ENCODE measurements at places on chromosomes 5 and 9.

DNA sequence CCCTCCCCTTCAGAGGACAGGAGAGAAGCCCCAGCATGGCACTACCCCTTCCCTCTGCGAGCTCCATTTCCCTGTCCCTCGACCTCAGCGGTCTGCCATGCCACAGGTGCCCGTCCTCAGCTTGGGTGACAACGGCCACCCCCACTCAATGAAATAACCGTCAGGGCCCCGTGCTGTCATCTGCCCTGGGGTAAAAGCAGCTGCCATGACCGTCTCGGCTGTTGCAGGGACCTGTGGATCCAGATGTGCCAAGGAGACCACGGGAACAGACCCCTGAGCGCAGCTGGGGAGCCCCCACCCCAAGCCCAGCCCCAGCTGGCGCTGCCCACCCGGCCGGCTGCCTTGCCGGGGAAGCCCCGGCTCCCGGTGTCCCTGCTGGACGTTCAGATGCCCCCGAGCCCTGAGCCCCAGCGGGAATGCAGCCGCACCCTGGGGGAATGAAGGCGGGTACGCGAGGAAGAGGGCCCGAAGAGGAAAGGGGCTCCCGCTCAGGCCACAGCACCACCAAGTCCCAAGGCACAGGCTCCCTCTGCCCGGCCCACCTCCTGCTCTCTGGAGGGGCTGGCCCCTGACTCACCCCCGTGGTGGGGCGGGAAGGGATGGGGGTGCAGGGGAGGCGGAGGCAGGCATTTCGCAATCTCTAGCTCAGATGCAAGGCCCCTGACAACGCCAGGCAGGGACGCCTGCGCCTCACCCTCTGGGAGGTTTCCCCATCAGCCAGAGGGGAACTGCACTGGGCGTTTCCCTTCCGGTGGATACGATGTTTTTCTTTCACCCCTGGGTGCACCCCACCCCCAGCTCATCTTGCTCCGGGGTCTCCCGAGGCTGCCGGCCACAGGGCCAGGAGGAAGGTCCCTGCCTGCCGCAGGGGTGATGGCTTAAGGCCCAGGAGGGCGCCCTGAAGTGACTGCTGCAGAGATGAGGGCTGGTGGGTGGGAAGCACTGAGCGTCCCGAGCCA lies 49.2 kb downstream of the NACC2 start:
- DNase-seq: no peak

DNA sequence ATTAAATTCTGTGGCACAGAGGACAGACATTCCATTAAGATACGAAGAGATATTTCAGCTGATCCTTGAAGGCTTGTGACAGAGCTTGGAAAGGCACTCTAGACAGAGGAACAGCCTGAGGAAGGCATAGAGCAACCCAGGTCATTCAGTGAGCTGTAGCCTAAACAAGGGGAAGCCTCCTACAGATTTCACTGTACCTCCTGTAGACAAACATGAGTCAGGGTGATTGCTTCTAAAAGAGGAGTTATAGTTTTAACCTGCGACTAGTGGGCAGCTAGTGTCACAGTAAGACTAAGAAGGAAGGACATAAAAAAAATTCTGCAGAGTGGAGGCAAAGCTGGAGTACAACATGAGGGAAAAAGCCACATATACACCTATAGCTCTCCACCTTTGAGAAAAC lies 43.5 kb upstream of the ANKDD1B start:
- no peak for DNase-seq

DNA sequence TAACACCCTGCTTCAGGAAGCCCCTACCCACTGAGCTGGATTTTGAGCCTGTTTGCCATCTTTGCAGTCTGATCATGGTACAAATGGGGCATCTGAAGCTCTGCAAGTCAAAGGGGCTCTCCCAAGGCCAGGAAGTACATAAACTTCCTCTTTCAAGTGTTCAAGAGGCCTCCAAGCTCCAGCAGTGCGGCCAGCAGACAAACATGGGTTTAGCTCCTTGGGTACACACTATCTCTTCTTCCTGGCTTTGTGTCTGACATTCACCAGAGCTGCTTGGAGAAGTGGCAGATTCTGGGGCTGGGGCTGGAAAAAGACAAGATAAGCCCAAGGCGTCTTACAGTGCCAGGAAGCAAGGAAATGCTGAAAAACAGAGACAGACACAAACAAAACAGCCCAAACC lies 34.1 kb downstream of the LAMC3 start:
- DNase-seq: no peak

DNA sequence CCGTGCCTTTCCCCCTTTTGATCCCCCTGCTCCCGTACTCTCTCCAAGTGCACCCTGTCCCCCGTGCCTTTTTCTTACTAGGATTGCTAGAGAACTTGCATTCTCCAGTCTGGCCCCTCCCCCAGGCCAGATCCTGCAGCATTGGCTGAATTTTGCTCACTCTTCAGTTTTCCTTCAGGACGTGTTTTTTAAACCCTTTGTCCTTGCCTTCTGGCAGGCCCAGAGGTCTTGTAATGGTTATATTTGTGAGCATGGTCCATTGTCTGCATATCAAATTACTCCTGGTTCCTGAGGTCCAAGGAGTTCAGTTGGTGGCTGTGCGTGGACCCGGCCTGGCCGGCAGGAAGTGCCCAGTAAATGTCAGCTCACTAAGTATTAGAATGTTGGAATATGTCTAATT lies 606 bp downstream of the TBC1D13 start:
- DNase-seq: no peak

- DNase-seq: no peak
Measured at GRCh38 chr9:4011054-4011453, 288.8 kb downstream of the GLIS3 start.

DNA sequence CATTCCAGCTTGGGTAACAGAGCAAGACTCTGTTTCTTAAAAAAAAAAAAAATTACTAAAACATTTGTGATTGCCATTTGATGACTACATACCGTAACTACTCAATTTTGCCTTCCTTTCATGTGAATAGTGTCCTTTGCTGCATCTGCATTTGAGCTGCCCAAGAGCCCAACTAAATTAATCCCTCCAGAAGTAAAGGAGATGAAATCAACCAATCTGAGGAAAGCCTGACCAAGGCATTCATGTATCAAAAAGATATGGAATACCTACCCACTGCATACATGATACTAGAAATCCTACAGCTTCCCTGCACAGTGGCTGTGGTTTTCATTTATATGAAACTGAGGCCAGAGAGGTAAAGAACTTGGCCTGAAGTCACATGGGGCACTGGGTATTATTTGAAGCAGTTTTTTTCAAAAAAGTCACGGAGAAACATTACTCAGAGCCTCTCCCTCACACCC lies 177.5 kb downstream of the AOPEP start:
- no peak for DNase-seq

DNA sequence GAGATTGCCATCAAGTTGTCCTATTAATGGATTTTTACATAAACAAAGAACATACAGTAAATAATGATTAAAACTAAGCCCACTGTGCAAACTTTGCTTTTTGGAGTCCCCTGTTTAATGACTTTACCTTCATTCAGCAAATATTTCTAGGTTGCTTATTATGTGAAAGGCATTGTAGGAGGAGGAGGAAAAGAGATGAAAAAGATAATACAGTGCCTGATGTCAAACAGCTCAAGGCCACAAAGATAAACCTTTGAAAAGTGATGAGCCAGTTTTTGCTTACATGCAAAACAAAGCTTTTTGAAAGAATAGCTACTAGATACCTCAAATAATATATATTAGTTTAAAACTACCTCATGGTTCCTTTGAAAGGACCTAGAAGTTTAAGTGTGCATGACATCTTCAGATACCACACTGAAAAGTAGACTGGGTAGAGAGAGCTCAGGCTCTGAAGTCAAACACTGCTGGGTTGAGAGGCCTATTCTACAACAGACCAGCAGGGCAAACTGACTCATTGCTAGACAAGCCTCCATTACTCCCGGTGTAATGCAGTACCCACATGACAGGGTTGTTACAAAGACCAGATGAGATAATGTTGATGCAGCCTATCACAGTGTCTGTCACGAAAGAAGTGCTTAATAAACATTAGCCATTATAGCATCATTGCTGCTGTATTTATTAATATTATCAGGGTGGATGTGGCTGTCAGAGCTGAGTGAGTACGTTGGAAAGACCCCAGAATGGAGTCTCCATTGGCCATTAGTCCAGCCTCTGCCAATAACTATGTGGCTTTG lies 11.8 kb downstream of the DEPDC1B start:
- no peak for DNase-seq

GRCh38 chr5:68396722-68397121 lies 181.2 kb downstream of the PIK3R1 start:
- DNase-seq: no peak

GRCh38 chr5:90792725-90793124 lies 234.1 kb downstream of the ADGRV1 start:
- no peak for DNase-seq

GRCh38 chr9:131280660-131281059 lies 4.3 kb upstream of the FAM78A start:
- no peak for DNase-seq

DNA sequence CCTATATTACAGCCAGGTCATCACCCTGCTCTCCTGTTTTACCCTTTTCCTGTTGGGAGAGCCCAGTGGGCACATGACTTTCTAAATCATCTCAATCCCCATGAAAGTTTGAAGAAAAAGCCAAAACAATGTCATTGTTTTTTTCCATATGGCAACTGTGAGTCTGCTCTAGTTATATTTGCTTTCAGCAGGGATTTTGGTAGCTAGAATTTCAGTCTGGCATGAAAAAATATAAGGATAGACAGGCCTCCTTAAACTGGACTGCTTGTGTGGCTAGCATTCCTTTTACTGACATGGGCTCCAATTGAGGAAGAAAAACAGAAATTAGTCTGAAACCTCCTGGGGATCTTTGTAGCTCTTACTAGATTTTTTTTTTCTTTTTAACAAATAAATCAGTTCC lies 25.6 kb downstream of the MOCS2 start:
- no peak for DNase-seq

DNA sequence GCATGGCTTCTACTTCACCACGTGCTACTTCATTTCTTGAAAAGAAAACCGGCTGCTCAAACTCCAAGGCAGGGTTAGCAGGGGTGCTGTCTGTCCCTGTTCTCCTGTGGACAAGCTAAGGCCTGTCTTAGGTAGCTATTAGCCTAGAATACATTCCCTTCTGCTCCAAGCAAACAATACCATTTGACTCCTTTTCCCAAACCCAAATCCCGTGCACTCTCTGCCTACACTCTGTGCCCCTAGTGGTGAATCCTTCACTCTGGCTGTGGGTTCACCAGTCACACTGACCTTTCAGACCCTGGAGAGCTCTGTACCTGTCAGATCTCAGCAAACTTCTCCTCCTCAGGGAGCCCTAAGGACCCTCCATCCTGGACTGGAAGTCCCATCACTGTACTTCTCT lies 211.6 kb downstream of the SLIT3 start:
- no peak for DNase-seq

GRCh38 chr9:19114680-19115270 lies 12.1 kb upstream of the HAUS6 start:
- no peak for DNase-seq

GRCh38 chr5:168798065-168799023 lies 219.2 kb upstream of the PANK3 start:
- peak; percentile 52 for DNase-seq

DNA sequence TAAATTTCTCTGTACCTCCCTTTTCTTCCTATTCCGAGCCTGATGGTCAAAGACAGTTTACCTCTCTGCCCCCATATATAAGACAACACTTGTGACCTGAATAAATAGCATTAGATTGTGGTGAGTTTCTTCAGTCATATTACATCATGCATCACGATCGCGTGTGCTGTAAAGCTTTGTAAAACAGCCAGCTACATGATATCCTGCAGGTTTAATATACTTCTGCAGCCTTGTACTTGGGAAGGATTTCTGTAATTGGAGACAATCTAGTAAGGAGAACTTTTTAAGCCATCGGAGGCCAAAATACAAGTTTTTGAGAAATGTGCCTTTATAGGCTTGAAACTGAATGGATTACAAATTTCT lies 711.8 kb upstream of the WWC1 start:
- no peak for DNase-seq

DNA sequence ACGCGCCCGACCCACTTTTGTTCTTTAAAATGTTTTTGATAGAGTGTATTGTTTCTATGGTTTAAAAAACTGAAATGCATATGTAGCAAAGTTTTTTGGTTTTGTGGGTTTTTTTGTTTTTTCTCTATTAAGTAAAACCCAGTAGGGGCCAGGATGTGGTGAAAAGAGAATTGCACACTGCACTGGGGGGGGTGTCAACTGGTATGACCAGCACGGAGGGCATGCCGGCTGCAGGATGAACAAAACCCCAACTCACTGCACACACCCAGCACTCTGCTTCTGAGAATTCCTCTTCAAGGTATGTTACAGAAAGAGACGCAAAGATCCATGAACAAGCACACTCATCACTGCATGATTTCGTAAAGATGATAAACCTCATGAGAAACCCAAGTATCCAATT lies 75.0 kb downstream of the STK10 start:
- DNase-seq: peak; percentile 81

GRCh38 chr5:32709750-32710549 lies 1.2 kb upstream of the NPR3 start:
- DNase-seq: no peak

- no peak for DNase-seq
Measured at GRCh38 chr5:86880785-86881492, 263.2 kb downstream of the COX7C start.

GRCh38 chr5:81091199-81091598 lies 131.0 kb downstream of the RASGRF2 start:
- DNase-seq: no peak

- no peak for DNase-seq
Measured at GRCh38 chr9:14608540-14608939, 84.7 kb downstream of the ZDHHC21 start.

- DNase-seq: no peak
Measured at GRCh38 chr9:92616199-92616641, 53.7 kb downstream of the IPPK start.

DNA sequence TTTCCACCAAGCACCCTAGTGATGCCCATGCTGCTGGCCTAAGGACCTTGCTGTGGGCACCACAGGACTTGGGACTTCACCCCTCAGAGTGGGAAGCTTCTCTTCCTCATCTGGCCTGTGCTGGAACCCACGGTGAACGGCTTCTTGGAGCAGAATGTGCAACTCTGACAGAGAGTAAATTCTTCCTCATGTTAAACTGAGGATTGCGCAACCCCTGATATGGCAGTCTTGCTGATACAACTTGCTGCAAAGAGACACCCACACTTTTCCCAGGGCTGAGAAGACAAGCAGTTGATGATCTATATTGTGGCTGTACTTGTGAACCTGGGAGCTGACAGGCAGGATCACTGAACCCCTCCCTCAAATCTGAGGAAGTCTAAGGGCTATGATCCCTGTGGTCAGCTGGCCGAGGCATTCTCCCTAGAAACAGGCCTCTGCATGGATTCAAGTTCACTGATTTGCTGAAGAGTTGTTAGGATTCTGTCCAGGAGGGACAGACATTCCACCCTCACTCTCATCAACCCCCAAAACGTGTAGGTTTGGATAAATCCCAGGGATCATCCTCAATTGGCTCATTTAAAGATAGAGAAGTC lies 307.2 kb downstream of the MTRR start:
- DNase-seq: no peak

GRCh38 chr5:37189355-37189754 lies 59.8 kb downstream of the CPLANE1 start:
- DNase-seq: no peak
